ENCODE measurements at places on chromosomes 5 and 9. TPM values are rescaled to one million over a fixed set of nuclear protein-coding genes. Genes with fewer than 3 reads are reported as not detected.
A peak's percentile ranks its signal among the peaks of the same experiment; 100 is the strongest.

GRCh38 chr5:67003935-67004729, 192.5 kb downstream of the CD180 start:
- DNase-seq: peak; percentile 87

DNA sequence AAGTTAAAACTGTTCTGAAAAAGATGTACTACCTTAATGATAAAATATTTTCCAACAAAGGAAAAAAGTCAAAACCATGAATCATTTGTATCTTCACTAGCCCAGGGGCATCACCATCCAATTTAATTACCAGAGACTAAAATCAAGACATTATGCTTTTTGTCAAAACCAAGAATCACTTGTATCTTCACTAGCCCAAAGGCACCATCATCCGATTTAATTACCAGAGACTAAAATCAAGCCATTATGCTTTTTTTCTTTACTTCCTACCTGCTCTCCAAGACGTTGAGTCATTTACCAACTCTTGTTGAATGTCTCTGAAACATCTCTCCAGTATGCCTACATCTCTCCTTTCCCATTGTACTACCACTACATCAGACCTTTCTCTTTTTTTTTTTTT, 37.9 kb downstream of the FBXO38 start:
- DNase-seq: no peak

GRCh38 chr9:96061293-96061987, 185.9 kb downstream of the ERCC6L2 start:
- DNase-seq: peak; percentile 59

- peak; percentile 53 for DNase-seq
Measured at GRCh38 chr5:123937230-123937629, 425.3 kb downstream of the CSNK1G3 start.

GRCh38 chr5:69497006-69497520, 4.5 kb downstream of the OCLN start:
- DNase-seq: no peak

DNA sequence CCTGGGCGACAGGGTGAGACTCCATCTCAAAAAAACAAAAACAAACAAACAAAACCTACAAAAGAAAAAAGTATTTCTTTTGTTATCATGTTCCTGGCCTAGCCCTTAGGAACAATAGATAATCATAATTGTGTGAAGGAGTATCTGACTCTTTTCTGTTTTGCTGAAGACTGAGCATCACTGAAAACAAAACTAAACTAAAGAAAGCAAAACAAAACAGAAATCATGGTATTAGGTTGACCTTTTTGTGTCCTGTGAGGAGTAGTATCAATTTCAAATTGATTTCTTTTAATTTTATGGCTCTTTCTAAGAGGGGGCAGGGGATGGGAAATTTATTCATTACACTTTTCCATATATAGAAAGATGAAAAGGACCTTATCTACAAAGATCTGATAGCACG, 246.0 kb downstream of the YTHDC2 start:
- DNase-seq: no peak

- DNase-seq: no peak
Measured at GRCh38 chr5:87831499-87831898, 418.8 kb upstream of the CCNH start.

- DNase-seq: no peak
Measured at GRCh38 chr9:133247632-133248031, 27.4 kb downstream of the ABO start.

DNA sequence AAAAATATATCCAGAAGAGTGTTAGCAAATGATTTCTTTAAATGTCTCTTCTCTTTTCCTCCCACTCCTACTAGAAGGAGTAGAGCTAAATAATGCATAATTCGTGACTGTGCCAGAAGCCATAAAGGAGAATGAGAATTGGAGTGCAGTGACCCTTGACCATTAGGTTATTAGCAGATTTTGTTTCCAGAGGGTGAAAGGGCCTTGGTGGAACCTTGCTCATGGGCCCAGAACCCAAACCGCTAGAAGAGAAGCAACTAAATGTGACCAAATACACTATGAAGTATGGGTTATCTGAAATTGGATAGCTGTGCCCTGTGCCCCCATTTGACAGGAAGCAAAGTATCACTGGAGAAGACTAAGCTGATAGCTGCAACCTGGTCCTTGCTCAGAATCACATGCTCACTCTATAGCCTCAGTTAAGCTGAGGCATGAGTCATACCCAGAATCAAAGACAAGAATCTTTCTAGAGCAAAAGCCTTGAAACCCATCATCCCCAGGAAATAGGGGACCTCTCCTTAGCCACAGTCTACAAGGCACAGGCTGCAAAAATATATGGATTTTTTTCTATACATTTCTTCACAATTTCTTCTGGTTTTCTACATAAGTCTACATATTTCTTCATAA, 36.3 kb downstream of the CAPSL start:
- peak; percentile 74 for DNase-seq

GRCh38 chr9:132026932-132027585, 52.6 kb downstream of the MED27 start:
- DNase-seq: peak; percentile 70

DNA sequence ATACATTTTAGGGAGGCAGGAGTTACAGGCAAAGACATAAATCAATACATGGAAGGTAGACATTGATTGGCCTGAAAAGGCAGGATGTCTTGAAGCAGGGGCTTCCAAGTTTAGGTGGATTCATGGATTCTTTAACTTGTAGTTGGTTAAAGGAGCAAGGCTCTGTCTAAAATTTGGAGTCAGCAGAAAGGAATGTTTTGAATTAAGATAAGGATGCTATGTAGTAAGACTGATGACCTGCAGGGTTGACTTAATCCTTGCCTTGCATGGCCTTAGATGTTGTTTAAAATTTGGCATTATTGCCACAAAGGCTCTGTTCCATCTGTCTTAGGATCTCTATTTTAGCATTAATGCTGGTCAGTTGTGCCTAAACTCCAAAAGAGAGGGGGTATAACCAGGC, 171.3 kb downstream of the C5orf15 start:
- no peak for DNase-seq

- DNase-seq: peak; percentile 88
Measured at GRCh38 chr9:124306098-124306735, 48.5 kb downstream of the NEK6 start.

DNA sequence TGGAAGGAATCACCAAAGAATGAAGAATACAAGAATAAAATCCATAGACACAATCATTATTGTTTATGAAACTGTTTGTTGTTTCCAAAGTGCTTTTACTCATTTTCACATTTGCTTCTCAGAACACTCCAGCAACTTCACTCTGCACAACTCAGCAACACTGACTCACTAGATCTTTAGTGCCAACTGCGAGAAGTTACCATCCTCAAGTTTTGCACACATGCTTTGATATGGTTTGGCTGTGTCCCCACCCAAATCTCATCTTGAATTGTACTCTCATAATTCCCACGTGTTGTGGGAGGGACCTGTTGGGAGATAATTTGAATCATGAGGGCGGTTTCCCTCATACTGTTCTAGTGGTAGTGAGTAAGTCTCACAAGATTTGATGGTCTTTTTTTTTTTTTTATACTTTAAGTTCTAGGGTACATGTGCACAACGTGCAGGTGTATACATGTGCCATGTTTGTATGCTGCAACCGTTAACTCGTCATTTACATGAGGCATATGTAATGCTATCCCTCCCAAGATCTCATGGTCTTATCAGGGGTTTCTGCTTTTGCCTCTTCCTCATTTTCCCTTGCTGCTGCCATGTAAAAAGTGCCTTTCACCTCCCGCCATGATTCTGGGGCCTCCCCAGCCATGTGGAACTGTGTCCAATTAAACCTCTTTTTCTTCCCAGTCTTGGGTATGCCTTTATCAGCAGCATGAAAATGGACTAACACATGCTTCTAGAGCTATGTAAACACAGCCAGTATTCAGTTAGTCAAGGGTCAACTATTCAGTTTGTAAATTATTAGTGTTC, 36.9 kb downstream of the CLINT1 start:
- no peak for DNase-seq

- no peak for DNase-seq
Measured at GRCh38 chr9:88464851-88465250, 70.1 kb upstream of the NXNL2 start.

GRCh38 chr9:68951879-68952659, 61.8 kb downstream of the PRKACG start:
- DNase-seq: no peak

DNA sequence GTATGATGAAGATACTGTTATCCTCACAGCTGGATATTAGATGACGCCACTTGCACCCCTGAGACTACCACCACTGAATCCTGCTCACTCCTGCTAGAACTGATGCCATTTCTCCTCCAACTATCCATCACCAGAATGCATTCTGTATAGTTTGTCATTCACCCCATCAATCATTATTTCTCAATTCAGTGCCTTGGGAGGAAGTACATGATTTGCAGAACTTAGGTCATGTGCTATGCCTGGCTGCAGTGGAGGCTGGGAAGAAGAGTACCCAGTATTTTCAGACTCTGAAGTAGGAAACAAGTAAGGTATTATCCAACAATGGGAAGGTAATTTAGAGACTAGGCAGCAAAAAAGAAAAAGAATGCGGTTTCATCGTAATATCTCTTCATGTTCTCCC, 26.2 kb upstream of the HSD17B4 start:
- no peak for DNase-seq

GRCh38 chr9:35745569-35745968, 3.5 kb downstream of the GBA2 start:
- no peak for DNase-seq

GRCh38 chr9:68800836-68801235, 95.8 kb downstream of the PIP5K1B start:
- no peak for DNase-seq

DNA sequence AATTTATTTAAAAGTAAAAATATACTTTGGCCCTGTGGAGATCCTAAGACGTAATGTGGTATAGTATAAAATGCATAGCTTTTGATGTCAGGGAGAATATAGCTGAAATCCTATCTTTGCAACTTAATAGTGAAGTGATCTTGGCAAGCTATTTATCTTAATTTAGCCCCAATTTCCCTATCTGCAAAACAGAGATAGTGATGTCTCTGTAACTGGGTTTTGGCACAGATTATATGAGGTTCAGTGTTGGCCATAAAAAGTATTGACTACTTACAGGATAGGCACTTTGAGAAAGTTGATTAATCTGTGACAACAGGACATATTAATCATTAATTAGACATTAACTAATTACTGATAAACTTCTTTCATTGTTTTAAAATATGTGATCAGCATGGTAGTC, 89.2 kb downstream of the ISL1 start:
- no peak for DNase-seq

NHP2 gene
- 563 TPM for total RNA-seq

FAM114A2 gene
- 25.9 TPM for total RNA-seq

CXCL14 gene
- total RNA-seq: not detected

SH3TC2 gene
- 24.0 TPM for total RNA-seq

SLC25A48 gene
- total RNA-seq: 1.4 TPM

GBA2 gene
- 39.2 TPM for total RNA-seq

PCDHGA1 gene
- 0.32 TPM for total RNA-seq

CMYA5 gene
- 0.17 TPM for total RNA-seq

BAAT gene
- total RNA-seq: 0.03 TPM

PCDH12 gene
- total RNA-seq: 0.14 TPM

SLC6A19 gene
- not detected for total RNA-seq

DMAC1 gene
- total RNA-seq: 40.3 TPM

IFNA2 gene
- total RNA-seq: not detected

EGFL7 gene
- total RNA-seq: 34.6 TPM
